Hematopoietic multipotent progenitor cell treated with erythropoietin and hydrocortisone succinate and interleukin-3 and kit ligand, for 6 days (in vitro differentiated cells): ENCODE measurements at places on chromosomes 2 and 18.

- no peak for DNase-seq
These were observed 12.4 kb downstream of the MYO5B start for GRCh38 chr18:50182511-50182910.

GRCh38 chr2:26807788-26808460 lies 22.1 kb downstream of the CENPA start:
- no peak for DNase-seq

DNA sequence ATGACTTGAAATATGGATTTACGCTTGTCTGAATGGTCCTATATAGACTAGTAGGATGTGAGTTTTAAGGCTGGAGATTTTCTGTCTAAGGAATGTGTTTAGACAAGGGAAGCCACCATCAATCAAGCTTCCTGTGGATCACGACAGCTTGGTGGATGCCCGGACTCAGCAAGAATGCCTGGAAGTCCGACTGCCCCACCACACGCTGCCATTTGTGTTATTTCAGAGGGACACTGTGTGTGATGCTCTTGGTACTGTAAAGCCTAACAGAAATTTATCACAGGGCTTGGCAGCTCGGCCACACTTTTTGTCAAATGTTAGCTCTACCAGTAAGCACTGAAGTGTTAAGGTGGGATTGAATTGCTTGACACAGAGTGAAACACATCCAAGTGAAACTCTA lies 127.1 kb upstream of the CDH7 start:
- no peak for DNase-seq

GRCh38 chr2:88074854-88075292 lies 7.2 kb downstream of the SMYD1 start:
- peak; percentile 39 for DNase-seq

GRCh38 chr2:73982140-73982617 lies 2.5 kb upstream of the TET3 start:
- no peak for DNase-seq

DNA sequence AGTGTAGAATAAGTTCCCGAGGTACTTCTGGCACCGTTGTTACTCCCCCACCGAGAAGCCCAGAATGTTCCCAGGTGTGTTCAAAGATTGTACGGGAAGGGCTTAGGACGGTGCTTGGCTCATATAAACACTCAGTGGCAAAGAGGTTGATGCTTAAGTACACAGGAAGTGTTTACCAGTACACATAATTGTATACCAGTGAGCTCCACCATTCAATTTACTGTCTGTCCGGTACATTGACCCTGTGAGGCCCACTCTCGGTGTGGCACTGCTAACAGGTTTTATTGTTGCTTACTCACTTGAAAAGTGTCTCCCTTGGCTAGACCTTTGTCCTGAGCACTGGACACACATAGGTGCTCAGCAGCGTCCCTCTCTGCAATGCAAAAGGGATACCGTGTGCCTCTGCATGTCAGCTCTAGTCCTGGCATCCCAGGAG lies 191.0 kb downstream of the NEDD4L start:
- no peak for DNase-seq

DNA sequence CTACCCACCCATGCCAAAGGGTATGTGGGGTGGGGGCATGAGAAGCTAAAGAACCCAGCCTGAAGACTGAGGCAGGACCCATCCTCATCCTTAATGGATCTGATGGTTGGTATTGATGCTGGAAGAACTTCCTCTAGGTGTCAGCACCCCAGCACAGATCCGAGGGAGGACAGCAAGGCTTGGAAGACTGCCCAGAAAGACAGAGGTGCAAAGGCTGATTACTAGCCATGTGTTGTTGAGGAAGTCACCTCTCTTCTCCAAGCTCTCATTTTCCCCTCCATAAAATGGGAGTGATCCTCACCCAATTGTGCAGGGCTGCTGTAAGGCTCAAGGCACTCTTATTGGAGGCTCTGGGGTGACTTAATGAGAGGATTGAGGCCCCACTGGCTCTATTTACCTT lies 256.5 kb downstream of the CELF4 start:
- DNase-seq: peak; percentile 42

DNA sequence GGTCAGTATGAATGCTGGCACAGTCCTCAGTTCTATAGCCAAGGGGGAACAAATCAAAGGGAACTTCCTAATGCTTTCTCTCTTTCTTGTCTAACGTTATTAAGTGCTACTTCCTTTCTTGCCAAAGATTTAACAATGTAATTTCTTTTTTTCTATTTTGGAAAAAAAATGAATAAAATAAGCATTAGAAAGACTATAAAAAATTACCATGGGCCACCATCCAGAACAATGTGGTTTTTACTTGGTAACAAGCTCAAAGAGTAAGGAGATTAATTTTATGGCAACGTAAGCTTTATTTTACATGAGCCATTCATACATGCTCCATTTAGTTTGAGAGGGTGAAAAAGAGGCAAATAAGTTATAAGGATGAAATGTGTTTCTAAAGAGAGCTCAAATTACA lies 40.1 kb downstream of the SERPINE2 start:
- DNase-seq: no peak

DNA sequence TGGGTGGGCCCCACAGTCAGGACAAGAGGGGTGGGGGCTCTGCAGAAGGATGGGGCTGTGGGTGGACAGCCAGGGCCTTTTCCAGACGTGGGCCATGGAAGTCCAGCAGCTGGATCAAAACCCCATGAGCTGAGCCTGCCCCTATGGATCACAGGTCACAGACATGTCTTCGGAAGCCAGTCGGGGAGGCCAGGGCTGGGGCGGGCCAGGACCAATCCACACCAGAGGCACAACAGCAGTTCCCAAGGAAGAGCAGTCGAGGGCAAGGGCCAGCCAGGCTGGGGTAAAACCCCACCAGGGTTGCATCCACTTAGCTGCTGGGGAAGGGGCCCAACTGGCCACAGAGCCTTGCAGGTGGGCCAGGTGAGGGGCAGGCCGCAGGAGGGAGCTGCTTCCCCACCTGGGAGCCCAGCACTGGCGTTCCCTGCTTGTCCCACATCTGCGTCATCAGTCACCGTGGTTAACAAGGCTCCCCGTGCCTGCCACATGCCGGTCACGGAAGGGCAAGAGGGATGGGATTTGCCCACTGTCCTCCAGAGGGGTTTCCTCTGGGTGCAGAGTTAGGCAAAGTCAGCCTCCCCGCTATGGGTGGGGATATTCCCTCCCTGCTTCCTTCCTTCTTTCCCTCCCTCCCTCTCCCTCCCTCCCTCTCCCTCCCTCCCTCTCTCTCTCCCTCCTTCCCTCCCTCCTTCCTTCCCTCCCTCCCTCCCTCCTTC lies 46.4 kb upstream of the ODC1 start:
- DNase-seq: no peak

GRCh38 chr2:100248044-100248330 lies 74.3 kb downstream of the LONRF2 start:
- no peak for DNase-seq

DNA sequence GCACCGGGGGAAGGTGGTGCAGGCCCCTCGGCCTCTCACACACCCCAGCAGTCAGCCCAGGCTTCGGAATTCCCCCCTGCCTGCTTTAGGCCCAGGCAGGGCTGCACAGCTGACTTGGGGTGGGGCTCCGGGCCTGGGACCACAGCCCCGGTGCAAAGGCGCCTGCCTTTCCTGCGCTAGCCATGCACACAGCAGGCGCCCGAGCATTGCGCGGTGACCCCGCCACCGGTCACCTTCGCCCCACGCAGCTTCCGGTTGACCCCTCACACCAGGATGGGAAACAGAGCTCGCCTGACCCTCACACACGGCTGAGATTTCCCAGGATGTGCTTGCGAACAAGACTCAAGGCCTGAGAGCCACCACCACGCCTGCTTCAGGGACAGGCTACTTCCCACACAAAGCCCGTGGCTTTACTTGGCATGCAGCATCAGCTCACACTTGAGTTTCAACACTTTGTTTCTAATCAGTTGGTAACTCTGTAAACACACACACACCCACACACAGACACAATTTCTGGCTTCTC lies 46.0 kb downstream of the SLC66A2 start:
- no peak for DNase-seq

DNA sequence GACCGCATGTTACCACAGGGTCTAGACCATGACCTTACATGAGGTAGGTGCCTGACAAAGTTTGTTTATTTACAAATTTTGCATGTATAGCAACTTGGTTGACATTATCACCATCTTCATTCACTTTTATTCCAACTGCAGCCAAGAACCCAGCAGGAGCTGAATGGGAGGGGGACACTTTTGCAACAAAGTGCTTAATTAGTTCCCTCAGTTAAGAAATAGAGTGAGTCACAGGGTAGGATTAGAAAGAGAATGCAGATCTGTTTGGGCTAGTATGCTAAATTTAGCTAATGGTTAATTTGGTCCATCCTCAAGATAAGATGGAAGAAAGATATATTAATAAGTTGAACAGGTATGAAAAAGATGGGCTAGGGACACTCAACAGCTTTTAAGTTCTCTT lies 678.9 kb downstream of the ARHGAP15 start:
- DNase-seq: no peak

DNA sequence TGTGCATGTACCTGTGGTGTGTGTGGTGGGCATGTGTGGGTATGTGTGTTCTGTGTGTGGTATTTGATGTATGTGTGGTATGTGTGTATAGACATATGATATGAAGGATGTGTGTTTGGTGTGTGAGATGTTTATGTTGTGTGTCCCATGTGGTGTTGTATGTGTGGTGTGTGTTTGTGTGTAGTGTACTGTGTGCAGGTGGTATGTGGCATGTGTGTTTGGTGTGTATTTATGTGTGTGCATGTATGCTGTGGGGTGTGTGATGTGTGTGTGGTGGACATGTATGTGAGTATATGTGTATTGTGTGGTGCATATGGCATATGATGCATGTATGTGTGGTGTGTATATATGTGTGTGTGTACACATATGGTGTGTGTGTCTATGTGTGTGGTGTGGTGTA lies 718.8 kb upstream of the SOX11 start:
- no peak for DNase-seq

GRCh38 chr18:64991102-64991501 lies 759.7 kb upstream of the CDH7 start:
- DNase-seq: no peak

- DNase-seq: no peak
These were observed 803.9 kb upstream of the POU3F3 start for GRCh38 chr2:104049981-104050380.

DNA sequence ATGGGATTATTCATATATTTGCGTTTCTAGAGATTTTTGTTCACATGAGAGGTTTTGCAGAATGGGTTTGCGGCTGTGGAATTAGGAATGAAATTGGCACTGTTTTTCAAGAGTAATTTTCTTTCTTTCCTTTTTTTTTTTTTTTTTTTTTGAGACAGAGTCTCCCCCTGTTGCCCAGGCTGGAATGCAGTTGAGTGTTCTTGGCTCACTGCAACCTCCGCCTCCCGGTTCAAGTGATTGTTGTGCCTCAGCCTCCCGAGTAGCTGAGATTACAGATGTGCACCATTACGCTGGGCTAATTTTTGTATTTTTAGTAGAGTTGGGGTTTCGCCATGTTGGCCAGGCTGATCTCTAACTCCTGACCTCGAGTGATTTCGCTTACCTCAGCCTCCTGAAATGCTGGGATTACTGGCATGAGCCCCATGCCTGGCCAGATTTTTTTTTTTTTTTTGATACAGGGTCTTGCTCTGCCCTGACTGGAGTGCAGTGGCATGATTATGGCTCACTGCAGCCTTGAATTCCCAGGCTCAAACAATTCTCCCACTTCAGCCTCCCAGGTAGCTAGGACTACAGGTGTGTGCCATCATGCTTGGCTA lies 65.3 kb downstream of the MIB1 start:
- DNase-seq: no peak

DNA sequence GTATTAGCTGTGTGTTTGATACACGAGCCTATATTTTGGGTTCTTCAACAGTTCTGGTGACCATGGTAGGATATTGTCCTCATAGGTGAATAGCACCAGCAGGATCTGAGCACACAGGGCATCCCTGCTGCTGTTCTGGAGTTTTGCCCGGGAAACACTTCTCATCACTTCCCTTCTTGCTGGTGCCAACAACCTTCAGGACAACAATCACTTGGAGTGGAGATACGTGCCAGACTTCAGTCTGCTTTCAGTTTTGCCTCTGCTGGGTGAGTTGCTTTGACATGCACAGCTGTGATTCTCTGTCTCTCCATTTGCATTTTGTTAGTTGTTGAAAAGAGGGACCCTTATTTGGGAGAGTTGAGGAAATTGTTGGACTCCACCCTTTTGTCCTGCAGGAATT lies 1347.2 kb upstream of the DDX18 start:
- DNase-seq: no peak

DNA sequence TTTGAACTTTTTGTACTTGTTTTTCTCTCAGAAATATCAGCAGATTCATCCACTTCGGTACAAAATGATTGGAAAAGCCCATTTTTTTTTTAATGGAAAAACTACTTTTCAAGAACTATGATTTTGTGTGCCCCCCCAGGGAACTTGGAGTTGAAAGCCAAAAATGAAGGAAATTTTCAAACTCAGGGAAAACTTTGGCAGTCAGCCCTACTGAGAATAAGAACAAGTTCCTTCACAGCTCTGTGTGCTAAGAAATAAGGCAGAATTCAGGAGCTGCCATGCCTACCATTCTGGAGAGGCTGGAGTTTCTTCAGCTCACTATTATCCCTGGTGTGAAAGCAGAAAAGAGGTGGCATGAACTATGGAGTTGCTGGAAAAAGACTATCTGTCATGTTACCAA lies 226.0 kb upstream of the SLC35G4 start:
- no peak for DNase-seq

DNA sequence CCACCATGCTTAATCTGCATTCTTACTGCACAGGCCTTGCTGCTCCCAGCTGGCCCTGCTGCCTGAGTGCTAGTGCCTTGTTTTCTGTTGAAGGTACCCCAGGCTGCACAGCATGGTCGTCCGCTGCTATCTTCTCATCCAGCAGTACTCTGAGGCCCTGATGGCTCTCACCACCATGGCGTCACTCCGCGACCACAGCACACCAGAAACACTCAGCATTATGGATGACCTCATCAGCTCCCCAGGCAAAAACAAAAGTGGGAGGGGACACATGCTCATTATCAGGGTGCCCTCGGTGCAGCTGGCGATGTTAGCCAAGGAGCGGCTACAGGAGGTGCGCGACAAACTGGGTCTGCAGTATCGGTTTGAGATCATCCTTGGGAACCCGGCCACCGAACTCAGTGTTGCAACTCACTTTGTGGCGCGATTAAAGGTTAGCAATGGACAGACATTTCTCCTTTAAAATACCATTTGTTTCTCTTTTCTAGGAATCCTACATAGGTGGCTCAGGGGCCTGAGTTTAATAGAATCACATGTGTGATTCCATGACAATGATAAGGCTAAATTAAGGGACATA lies 110.5 kb downstream of the ESCO1 start:
- peak; percentile 40 for DNase-seq

GRCh38 chr2:218878486-218878885 lies 2.2 kb upstream of the WNT10A start:
- DNase-seq: no peak

DNA sequence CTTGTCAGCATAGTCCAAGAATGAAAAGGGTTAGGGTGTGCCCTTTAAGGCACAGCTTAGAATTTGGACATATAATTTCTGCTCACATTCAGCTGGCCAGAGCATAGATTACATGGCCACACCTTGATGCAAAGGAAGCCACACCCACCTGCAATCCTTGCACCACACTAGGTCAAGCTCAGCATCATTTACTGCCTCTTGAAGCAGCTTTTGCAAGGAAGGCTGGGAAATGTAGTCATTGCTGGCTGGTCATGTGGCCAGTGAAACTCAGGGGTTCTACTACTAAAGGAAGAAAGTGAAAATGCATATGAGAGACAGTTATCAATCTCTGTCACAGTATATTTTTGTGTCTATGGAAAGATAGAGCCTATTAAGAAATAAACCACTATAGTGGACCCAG lies 159.3 kb downstream of the GFPT1 start:
- DNase-seq: no peak
